WTC11 (cell line): ENCODE measurements at places on chromosomes 2 and 18. TPM values are rescaled to one million over a fixed set of nuclear protein-coding genes. Genes with fewer than 3 reads are reported as not detected.

BOK gene
- 35.1 to 39.4 TPM (median 37.4 TPM) in 3 replicates for total RNA-seq

AKAIN1 gene
- total RNA-seq = not detected in 3 replicates

SKOR2 gene
- 0.34 to 1.3 TPM (median 0.37 TPM) in 3 replicates for total RNA-seq

RNF125 gene
- 13.8 to 14.9 TPM (median 14.4 TPM) in 3 replicates for total RNA-seq

MBD1 gene
- 47.6 to 53.4 TPM (median 48.4 TPM) in 3 replicates for total RNA-seq

RAB6C gene
- 0.07 to 0.09 TPM (median 0.07 TPM) in 3 replicates for total RNA-seq

NLRC4 gene
- total RNA-seq = not detected in 3 replicates

SLC9A4 gene
- 0.09 to 0.11 TPM in 2 of 3 replicates, not detected in the other for total RNA-seq

DIPK1C gene
- total RNA-seq = not detected in 3 replicates

SERPINB7 gene
- total RNA-seq = not detected in 3 replicates

CPS1 gene
- total RNA-seq = 9.0 to 18.7 TPM (median 15.5 TPM) in 3 replicates

INHBB gene
- 0.14 to 0.26 TPM (median 0.21 TPM) in 3 replicates for total RNA-seq

CYRIA gene
- total RNA-seq = 6.2 to 8.3 TPM (median 7.1 TPM) in 3 replicates

LAMA1 gene
- total RNA-seq = 50.7 to 60.7 TPM (median 58.2 TPM) in 3 replicates

CERKL gene
- total RNA-seq = 0.14 to 0.24 TPM in 2 of 3 replicates, not detected in the other

INHA gene
- 1.1 to 1.8 TPM (median 1.4 TPM) in 3 replicates for total RNA-seq

FSHR gene
- not detected in 3 replicates for total RNA-seq

FOXI3 gene
- 13.4 to 14.0 TPM (median 13.5 TPM) in 3 replicates for total RNA-seq

COL6A3 gene
- 2.6 to 4.4 TPM (median 3.9 TPM) in 3 replicates for total RNA-seq

GRCh38 chr2:182248362-182248761 is 178.5 kb downstream of the PDE1A start:
- DNase-seq = no peak

DNA sequence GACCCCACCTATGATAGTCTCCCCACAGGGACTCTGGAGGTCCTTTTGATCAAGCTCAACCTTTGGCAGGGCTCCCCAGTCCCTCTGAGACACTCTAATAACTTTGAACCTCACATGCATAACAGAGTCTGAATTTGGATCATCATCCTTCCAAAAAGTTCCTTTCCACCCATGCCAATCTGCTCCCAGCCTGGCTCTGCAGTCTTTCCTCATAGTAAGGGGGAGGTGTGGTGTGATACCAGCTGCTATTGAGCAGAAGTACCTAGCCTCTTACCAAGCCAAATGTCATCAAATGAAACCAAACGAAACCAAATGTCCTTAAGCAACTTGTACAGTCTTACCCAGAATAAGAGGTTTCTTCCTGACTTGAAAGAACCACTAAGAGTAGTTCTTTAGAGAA is 36.5 kb downstream of the DTNA start:
- DNase-seq = no peak

GRCh38 chr2:60540074-60540473 is 13.4 kb downstream of the BCL11A start:
- DNase-seq = no peak

DNA sequence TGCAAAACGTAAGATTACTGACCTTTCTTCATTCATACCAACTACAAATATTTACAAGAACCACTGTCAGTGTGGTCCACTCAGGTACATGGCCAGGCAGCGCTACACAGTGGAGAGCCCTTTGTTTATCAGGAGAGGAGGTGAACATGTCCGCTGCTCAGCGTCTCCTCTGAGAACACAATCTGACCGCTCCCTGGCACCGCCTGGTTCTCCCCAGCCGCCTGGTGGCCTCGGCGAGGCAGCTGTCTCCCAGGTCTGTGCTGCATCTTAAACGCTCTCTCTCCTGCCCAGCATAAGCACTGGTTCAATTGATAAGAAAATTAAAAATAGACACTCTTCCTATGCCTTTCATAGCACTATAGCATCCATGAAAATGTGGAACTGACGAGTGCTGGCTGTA is 146.8 kb upstream of the PXDN start:
- DNase-seq = no peak

DNA sequence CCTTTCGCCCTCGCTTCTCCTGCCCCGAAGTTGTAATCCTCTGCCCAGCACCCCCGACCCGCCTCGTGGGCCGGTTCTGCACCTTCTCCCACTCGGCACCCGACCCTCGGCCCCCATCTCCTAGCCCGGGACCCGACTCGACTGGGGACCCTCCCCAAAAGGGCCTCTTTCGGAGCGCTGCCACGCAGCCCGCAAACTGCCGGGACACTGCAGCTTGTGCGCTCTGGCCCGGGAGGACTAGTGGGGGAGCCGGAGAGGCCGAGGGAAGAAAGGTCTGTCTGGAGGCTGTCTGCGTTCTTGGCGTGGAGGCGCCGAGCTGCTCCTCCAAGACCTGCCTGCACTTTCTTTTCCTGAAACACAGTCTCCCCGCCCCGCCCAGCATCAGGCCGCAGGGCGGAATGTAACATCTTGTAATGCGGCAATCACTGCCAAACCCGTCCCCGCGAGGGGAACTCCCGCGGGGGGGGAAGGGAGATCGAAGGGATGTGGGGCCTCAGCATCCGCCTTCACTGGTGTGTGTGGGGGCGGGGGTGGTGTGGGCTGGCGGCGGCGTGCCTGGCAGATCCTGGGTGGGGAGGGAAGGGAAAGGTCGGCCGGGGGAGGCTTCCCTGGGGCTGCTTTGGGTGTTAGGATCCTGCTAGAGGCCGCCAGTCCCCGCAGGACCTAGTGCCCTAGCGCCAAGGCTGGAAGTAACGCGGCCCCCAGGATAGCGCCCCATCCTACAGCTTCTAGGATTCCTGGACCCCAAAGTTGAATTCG is 7.4 kb downstream of the DLX2 start:
- peak; percentile 79 for DNase-seq

- no peak for DNase-seq
These were observed 506.5 kb upstream of the NRP2 start for GRCh38 chr2:205175831-205176230.

GRCh38 chr2:235229236-235229635 is 264.6 kb upstream of the AGAP1 start:
- no peak for DNase-seq

- no peak for DNase-seq
These were observed 22.7 kb downstream of the GDF7 start for GRCh38 chr2:20689428-20690264.

DNA sequence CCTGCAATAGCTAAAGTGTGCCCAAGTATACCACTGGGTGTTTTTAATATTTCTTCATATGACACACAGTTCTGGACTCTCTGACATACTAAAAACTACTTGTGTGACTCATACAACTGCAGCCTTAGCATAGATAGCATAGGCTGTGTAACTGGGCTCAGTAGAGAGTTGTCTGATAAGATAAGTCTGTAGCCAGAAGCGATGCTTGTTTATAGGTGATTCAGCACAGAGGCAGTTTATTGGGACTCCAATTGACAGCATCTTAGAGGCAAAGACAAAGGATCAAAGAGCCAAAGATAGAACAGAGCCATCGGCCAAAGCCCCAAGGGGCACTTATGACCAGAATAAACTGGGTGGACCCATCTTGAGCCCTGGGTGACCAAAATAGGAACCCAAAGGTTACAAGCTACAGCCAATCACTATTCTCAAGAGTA is 42.3 kb downstream of the AAK1 start:
- no peak for DNase-seq

DNA sequence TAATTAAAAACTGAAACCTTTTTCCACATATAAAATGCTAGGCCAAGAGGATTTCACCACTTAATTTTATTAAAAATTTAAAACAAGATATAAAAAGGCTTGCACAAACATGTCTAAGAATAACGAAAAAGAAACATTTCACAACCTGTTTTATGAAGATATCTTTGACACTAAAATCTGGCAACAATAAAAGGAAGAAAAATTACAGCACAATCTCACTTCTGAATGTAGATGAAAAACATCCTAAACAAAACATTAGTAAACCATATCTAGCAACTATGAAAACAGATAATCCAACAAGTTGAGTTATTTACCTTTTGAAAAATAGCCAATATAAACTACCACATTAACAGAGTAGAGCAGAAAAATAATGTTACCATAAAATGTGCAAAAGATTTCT is 185.4 kb upstream of the MMADHC start:
- no peak for DNase-seq

GRCh38 chr2:6994536-6995128 is 77.4 kb downstream of the RNF144A start:
- DNase-seq = no peak

- DNase-seq = no peak
These were observed 22.1 kb downstream of the ASB18 start for GRCh38 chr2:236242057-236242495.

GRCh38 chr2:99756059-99756458 is 266.2 kb upstream of the REV1 start:
- no peak for DNase-seq

GRCh38 chr2:182638667-182639066 is 77.4 kb upstream of the DNAJC10 start:
- no peak for DNase-seq

- DNase-seq = no peak
These were observed 220.1 kb upstream of the DPP10 start for GRCh38 chr2:114222344-114222743.

DNA sequence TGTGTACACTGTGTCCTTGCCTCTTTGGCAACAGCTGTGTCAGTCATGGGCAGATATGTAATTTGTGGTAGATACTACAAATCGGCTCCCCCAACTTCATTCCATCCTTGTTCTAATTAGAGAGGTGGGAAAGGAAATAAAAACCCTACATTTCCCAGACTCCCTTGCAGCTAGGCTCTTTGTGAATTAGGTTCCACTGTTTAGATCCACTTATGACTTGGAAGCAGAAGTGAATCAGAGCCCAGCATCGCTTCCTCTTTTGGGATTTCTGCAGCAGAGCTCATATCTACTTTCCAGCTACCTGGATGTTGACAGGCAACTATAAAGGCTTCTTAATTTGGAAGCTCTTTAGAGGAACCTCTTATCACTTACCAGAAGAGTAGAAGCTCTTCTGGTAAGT is 34.1 kb upstream of the NARS1 start:
- no peak for DNase-seq

DNA sequence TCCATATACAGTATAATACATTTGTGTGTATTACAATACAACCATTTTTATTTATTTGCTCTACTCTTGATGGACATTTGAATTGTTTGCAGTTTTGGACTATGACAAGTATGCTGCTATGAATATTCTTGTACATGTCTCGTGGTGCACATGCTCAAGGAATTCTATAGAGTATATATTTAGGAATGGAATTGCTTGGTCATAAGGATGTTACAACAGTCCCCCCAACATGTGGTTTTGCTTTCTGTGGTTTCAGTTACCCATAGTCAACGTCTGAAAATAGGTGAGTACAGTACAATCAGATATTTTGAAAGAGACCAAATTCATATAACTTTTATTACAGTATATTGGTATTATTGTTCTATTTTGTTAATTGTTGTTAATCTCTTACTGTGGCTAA is 24.1 kb upstream of the PLEKHM3 start:
- no peak for DNase-seq

DNA sequence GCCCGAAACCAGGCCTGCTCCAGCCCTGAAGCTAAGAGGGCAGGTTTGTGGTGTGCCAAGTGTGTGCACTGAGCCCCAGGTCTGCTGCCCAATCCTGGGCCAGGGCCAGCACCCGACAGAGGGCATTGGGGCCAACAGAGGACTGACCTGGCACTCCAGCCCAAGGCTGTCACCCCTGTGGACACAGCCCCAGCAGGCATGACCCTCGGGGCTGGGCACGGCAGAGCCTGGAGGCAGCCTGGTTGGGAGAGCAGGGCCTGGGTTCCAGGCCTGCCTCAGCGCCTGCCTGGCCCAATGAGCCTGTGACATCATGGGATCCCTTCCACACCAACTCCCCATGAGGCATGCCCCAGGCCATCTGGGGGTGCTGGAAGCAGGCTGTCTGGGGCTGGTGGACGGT is 10.8 kb upstream of the SNED1 start:
- peak; percentile 5 for DNase-seq

- no peak for DNase-seq
These were observed 54.0 kb upstream of the STRN start for GRCh38 chr2:37020212-37020886.

GRCh38 chr2:41720331-41721251 is 327.2 kb upstream of the PKDCC start:
- DNase-seq = no peak

GRCh38 chr18:23143815-23144261 is 8.6 kb downstream of the CABLES1 start:
- no peak for DNase-seq

DNA sequence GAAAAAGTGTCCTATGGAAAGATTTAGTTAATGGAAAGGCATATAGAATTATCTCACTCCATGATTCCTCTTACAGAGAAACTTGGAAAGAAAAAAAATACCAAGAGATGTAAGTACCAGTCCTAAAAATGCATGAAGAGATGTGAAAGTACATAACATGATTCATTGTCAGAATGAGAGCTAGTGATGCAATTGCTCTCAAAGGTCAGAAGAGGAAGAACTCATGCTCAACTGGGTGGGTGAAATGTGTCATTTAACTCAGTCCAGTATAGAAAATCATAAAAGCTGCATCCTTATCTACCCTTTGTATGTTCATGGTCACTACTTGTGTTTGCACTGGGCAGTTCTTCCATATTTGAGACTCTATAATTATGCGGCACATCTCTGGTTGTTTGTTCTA is 300.0 kb upstream of the PIK3C3 start:
- DNase-seq = no peak

GRCh38 chr2:1758774-1759610 is 14.7 kb upstream of the PXDN start:
- DNase-seq = no peak

- no peak for DNase-seq
These were observed 47.8 kb downstream of the ZNF804A start for GRCh38 chr2:184646177-184646576.

GRCh38 chr2:189258616-189259365 is 79.2 kb upstream of the COL5A2 start:
- no peak for DNase-seq

DNA sequence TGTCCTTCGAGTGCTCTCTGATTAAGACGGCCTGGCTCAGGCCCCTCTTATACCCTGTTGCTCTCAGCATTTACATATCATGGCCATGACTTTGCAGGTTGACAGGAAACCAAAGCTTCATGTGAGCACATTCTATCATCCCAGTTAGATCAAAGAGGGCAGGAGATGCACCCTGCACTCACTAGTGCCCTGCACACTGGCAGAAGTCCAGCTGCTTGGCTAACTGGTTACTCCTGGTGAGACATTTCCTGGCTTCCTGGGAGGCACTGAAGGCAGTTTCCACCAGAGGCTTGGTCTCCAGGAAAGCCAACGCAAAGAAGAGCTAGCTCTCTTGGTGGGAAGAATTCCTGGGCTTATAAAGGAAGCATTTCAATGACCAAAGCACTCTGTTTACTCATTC is 66.3 kb downstream of the LIPG start:
- no peak for DNase-seq
